ENCODE measurements at places on chromosomes 11 and 22.
A peak's percentile ranks its signal among the peaks of the same experiment; 100 is the strongest.

DNA sequence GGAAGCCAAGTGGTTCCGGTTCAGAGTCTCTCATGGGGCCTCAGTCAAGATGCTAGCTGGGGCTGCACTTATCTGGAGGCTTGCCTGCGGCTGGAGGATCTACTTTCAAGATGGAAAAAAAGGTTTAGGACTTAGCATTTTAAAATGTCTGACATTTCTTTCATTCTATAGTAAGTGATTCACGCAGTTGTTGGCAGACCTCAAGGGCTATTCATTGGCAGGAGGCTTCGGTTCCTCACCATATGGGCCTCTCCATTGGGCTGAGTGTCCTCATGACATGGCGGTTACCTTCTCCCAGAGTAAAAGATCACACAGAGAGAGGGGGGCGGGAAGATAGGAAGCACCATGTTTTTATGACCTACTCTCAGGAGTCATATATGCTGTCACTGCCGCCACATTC lies 298.0 kb upstream of the PLET1 start:
- DNase-seq = no peak

- no peak for DNase-seq
These were observed 60.3 kb downstream of the ATXN10 start for GRCh38 chr22:45731798-45732495.

DNA sequence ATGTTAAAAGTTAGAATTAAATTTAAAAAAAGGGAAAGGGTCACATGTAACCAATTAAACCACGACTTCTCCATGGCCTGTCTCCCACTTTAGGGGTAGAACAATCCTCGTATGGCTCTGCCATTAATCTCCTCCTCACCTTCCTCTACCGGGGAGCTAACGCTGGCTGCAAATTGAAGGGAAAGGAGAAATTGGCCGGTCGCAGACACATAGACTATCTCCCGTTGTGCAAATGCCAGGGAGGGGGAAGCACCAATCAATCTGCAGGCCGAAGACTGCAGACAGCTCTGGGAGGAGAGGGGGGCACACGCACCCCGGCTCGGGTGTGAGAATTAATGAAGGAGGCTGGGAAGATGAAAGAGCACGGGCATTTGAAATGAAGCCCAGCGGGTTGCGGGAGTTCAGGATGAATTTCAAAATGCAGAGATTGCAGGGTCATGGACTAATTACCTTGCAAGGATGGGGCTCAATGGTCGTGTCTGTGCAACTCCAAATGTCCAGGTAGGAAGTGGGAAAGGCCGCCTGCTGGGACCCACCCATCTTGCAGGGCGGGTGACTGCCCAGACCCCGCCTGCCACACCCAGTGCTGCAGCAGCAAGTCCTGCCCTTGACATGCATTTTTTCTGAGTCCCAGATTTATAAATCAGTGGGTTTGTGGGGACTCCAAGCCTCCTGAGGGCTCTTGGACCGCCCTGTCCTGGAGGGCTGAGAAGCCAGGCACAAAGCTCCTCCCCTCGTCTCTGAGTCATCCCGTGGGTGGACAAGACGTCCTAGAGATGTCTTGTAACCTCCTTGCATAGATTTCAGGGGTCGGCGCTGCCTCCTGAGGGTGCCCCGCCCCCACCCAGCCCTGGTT lies 534.2 kb downstream of the TBC1D22A start:
- no peak for DNase-seq

DNA sequence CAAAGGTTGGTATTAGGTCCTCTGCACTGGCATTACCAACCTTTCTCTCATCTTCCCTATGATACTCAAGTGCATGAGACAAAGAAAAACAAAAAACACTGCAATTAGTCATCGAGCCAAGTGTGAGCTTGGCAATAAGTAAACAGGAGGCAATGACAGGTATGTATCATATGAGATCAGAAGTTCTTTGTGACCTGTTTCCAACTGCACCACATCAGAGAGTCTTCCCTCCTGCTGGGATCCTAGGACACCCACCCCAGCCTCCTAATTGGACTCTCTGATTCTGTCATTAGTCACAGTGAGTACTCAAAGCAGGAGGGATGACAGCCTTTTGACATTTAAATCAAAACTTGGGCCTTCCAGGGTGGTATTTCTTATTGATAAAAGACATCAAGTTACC lies 7.8 kb upstream of the JAML start:
- DNase-seq = no peak

DNA sequence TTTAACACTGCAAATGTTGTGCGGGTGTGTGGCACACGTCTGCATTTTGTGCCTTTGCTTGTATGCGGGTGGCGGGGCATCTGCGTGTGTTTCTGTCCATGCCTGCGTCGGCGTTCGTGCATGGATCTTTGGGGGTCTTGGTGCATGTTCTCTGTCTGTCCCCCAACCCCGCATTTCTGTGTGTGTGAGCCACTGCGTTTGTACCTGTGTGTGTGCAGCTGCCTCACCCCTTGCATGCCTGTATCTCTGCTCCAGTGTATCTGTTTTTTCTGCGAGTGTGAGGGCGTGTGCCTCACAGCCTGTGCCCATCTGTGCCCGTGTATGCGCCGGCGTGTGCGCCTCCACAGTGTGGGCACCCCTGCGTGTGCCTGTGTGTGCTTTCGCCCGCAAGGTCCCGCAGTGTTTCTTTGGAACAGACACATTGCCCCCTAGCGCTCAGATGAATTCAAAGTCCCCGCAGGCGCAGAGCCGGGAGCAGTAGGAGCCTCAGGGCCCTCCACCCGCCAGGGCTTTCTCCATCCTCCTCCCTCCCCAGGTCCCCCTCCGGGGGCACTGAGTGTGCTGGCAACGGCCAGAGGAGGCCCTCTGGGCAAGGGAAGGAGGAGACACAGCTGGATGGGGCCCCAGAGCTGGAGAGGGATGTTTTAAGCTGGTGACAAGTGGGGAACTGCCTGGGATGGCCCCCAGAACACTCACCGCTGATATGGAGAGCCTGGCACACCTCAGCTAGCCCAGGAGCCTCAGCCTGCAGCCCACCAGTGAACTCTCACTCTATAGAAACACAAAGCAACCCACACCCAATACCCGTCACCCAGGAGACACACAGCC lies 3.1 kb upstream of the MN1 start:
- no peak for DNase-seq

DNA sequence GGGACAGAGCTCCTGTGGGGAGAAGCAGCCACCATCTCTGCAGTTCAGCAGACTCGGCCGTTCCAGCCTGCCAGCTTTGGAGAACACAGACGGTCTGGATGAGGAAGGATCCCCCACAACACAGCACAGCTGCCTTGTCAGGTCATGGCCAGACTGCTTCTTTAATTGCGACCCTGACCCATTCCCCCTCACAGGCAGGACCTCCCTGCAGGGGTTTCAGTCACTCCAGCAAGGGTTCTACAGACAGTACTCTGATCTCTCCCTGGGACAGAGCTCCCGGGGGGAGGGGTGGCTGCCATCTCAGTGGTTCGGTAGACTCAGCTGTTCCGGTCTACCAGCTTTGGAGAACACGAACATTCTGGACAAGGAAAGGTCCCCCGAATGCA lies 173.5 kb downstream of the TTC28 start:
- no peak for DNase-seq

GRCh38 chr22:49300951-49301397 lies 526.7 kb downstream of the BRD1 start:
- DNase-seq = no peak

DNA sequence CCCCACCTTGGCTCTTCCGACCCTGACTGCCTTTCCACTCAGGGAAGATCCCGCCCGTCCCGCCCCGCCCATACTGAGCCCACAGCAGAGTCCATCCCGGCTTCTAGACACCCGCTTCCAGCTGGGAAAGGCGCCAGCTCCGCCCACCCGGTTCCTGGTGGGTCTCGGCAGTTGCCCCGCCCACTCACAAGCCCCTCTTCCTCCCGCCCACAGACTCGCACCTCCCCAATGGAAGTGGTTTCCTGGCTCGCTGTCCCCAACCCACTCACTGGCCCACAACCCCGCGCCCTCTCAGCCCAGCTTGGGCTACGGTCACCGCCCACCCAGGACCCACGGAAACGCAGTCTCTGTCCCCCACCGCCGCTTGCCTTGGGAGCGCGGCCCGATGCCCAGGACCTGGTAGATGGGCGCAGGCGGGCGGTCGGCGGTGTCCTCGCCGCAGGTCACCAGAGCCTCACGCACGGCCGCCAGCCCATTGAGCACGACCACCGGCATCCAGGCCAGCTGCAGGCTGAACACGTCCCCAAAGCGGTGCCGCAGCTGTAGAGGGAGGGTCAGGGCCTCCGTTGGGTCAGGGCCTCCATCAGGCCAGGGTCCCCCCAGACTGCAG lies 22.2 kb upstream of the CYP2D6 start:
- DNase-seq = no peak

DNA sequence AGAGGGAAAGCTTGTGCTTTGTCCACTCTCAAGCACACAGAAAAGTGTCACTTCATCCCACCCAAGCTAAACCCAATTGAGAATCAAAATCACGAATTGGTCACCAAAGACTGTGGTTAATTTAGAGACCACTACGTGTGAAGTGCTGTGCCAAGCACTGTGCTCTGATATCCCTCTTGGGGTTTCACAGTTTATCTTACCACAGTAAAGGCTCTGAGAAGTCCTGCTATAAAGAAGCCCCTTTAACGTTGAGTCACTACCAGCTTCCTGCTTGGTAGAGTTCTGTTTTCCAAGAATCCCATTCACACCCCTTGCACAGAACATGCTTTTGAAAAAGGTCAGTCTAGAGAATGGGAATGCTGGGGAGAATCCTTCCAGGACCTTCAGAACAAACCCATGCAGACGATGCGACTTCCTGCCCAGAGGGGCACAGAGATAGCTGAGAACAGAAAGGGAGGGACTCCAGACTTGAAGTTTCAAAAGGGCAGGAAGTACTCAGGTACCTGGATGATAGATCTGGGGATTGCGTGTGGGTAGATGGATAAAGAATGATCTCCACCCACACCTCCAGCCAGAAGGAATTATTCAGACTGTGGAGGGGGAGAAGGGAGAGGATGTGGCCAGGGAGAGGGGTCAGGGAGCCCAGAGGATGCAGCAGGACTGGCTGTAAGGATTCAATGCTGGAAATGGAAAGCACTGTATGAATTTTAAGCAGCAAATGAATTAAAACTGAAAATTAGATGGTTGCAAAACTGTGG lies 18.1 kb upstream of the TSPAN18 start:
- DNase-seq = no peak

GRCh38 chr11:118091690-118092089 lies 4.9 kb upstream of the SMIM35 start:
- no peak for DNase-seq

DNA sequence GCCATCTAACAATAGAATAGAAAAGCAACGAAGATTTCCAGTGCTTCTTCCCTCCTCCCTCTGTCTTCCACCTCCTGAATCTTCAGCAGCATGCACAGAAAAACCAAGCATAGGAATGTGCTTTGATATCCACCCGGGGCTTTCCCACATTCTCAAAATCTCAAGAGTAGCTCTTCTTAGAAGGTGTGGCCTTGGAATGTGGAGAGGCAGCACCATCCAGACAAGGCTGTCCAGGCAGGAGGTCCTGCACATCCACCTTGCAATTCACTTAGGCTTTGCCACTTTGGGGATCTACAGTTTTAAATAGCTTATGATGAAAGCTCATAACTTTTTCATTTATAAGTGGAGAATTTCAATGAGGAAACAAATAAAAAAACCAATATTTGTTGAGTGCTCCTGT lies 72.9 kb downstream of the KIRREL3 start:
- DNase-seq = no peak

- DNase-seq = no peak
These were observed 37.0 kb upstream of the GNAZ start for GRCh38 chr22:23033116-23033905.

GRCh38 chr11:74018331-74019005 lies 9.6 kb upstream of the UCP3 start:
- peak; percentile 67 for DNase-seq

GRCh38 chr11:92416971-92417725 lies 192.5 kb downstream of the FAT3 start:
- no peak for DNase-seq

- no peak for DNase-seq
These were observed 331.1 kb upstream of the MPPED2 start for GRCh38 chr11:30917266-30917665.

DNA sequence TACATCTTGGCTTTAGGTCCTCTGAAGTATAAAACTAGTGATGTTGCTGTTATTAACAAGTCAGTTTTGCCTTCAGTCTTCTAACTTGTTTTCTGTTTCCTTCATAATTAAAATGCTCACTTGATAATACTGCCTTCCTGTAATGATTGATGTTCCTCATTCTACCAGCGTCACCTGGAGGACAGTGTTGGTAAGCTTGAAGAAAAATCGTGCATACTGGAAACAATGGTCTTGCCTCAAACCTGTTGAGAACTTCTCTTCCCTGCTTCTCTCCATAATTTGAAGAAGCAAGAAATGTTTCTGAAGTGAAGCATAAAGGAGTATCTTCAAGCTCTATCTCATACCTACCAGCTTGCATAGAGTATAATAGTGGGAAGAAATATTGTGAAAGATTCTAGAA lies 3.0 kb downstream of the YWHAH start:
- no peak for DNase-seq

- DNase-seq = no peak
These were observed 33.7 kb downstream of the TSPAN18 start for GRCh38 chr11:44760477-44760872.

DNA sequence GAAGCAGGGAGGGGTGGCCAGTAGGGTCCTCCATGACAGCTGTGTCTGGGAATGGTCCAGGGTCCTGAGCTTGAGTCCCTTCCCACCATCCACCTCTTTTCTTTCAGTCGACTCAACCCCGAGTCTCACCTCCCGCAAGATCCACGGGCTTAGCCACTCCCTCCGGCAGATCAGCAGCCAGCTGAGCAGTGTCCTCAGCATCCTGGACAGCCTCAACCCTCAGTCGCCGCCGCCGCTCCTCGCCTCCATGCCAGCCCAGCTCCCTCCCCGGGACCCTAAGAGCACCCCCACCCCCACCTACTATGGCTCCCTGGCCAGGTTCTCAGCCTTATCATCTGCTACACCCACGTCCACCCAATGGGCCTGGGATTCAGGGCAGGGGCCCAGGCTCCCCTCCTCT lies 81.9 kb downstream of the CEP164 start:
- no peak for DNase-seq

DNA sequence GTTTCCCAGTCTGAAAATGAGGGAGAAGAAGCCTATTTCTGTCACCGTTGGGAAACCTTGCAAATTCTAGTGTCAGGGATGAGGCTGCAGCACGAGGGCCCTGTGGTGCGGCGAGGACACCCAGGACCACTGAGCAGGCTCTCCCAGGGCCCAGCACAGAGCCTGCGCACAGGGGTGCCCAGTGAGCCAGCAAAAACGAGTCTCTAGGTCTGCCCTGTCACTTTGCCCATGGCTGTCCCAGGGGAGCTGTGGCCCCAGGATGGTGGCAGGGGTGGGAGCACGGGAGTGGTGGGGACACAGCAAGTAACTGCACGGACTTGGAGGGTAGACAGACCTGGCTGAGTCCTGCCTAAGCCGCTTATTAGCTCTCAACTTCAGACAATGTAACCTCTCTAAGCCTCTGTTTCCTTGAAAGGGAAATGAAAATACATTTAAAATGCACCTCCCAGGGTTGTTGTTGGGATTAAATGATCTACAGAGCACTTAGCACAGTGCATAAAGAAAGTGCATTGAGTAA lies 44.2 kb downstream of the DSCAML1 start:
- DNase-seq = no peak

GRCh38 chr11:130383344-130384211 lies 44.8 kb downstream of the ADAMTS8 start:
- no peak for DNase-seq

Data from GM04503 (cell line).